ENCODE measurements at places on chromosomes 12 and 14.

- DNase-seq, result no peak
Observed at GRCh38 chr12:104446646-104447421, 9.9 kb upstream of the CHST11 start.

GRCh38 chr12:21354641-21355040 lies 18.1 kb upstream of the IAPP start:
- DNase-seq, result no peak

GRCh38 chr12:77131977-77132490 lies 66.7 kb upstream of the E2F7 start:
- DNase-seq, result no peak

GRCh38 chr12:125169870-125170269 lies 104.6 kb downstream of the AACS start:
- no peak for DNase-seq

Measured in activated CD4-positive, alpha-beta T cell treated with anti-CD3 and anti-CD28 coated beads, Interleukin-2, Interleukin-4, amounts not matched to agents 100 ng/mL and 50 ng/mL, durations not matched to agents 16 hours and 8 hours (primary cell).